ENCODE measurements at places on chromosomes 16 and 17.

- DNase-seq = peak; percentile 88
Observed at GRCh38 chr17:77374170-77374936, 233.6 kb downstream of the SEC14L1 start.

DNA sequence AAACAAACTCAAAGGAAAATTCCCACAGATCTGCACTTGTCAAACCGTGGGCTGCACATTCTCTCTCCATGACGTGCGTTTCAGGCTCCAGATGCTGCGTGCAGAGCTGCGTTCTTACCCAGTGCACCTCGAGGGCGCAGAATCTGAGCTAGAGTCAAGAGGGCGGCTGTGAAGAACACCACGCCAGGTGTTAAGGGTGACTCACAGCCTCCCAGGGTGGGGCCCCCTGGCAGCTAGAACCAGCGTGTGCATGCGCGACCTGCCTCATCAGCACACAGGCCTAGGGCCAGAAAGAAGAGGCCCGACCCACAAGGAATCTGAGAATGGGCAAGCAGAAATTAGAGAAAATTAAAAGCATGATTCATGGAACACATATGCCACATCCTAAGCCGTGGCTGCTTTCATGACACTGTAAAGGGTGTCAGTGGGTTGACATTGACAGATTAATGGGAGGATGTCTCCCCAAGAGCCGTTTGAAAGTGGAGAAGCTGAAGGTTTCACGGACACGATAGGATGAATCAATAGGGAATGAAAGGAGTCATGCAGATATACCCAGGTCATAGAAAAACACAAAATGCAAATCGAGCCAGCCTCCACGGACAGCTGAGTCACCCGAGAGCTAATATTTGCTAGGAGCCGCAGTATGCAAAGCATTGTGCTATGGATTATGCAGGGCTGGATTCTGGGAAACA is 29.0 kb downstream of the MARCHF10 start:
- DNase-seq = peak; percentile 84

DNA sequence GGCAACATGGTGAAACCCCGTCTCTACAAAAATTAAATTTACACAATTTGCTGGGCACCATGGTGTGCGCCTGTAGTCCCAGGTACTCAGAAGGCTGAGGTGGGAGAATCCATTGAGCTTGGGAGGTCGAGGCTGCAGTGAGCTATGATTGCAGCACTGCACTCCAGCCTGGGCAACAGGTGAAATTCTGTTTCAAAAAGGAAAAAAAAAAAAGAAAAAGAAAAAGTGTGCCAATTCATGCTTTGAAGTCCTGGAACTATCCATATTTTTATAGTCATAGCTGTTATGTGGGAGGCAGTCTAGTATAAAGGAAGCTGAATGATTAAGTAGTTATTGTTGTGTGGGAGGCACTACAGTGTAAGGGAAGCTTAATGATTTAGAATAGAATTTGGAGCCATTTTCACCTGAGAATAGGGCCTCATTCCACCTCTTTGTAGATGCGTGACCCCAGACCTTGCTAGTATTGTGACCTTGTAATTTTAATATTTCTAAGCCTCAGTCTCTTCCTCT is 31.6 kb downstream of the IQCK start:
- DNase-seq = no peak

GRCh38 chr16:57643147-57643874 is 14.9 kb downstream of the ADGRG1 start:
- DNase-seq = no peak

- no peak for DNase-seq
Observed at GRCh38 chr16:59698346-59699020, 964.4 kb upstream of the GOT2 start.

Data from NCI-H1694 treated with DMSO at 0.1 percent for 48 hours (cell line).